ENCODE measurements at places on chromosomes 12 and 14.

DNA sequence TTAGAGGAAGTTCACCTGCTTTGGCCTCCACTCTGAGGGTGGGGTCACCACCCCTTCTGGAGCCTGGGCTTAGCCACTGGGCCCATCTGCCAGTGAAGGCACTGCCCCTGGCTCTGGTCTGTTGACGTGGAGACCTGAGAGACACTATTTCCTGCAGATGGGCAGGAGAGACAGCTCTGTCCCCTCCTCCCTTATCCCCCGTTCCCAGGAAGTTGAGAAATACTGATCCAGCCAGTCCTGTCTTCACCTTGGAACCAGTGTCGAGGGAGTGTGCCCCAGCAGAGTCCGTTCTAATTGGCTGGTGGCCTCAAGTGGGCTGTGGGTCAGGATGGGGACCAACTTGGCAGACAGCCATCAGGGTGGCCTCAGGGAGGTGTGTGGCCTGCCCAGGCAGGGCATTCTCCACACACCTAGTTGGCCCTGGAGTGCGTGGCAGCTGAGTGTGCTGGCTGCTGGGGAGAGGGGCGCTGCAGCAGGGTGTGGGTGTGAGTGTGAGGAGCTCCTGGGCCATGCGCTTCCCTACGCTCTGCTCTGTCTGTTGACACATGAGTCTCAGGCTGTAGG, 25.4 kb downstream of the CLSTN3 start:
- DNase-seq, result no peak

- DNase-seq, result no peak
These were observed 319.5 kb downstream of the FUT8 start for GRCh38 chr14:65731933-65732506.

DNA sequence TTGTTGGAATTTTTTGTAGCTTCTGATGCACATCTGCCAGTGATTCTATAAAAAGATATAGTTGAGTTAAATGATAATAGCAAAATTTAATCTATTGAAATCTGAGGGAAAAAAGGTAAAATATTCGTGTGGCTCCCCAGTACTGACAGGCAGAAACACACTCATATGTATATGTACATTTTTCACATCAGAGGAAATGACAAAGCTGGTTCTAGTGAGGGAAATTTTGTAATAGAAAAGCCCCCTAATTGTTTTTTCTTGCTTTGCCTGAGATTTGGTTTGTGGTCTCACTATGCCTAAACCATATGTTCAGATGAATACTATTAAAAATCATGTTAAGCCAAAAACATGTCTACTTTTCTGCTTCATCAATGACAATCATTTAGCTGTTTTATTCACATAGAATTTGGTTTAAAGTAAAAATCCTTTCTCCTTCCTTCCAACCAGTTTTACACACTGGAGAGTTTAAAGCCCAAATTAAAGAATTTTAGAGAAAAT, 203.5 kb downstream of the ANO6 start:
- no peak for DNase-seq

GRCh38 chr12:11865824-11866223, 204.9 kb upstream of the BCL2L14 start:
- DNase-seq, result no peak

GRCh38 chr14:59093902-59094301, 94.6 kb upstream of the DAAM1 start:
- no peak for DNase-seq

DNA sequence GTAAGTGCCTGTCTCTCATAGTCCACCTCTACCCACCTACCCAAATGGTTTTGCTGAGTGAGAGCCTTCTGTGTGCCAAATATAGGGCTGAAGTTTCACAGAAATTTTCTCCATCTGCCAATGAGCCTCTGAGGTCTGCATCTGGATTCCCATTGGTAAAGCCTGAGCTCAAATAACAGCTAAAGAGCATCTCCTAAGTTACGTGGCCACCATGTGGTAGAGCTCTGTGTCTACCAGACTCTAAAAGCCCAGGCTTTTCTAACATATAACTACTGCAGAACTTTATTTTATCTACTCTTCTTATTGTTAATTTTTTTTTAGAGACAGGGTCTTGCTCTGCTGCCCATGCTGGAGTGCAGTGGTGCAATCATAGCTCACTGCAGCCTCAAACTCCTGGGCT, 16.0 kb downstream of the AMDHD1 start:
- DNase-seq, result no peak

Data from activated T-cell treated with anti-CD3 and anti-CD28 coated beads for 48 hours (primary cell).